ENCODE measurements at places on chromosomes 12 and 14.

DNA sequence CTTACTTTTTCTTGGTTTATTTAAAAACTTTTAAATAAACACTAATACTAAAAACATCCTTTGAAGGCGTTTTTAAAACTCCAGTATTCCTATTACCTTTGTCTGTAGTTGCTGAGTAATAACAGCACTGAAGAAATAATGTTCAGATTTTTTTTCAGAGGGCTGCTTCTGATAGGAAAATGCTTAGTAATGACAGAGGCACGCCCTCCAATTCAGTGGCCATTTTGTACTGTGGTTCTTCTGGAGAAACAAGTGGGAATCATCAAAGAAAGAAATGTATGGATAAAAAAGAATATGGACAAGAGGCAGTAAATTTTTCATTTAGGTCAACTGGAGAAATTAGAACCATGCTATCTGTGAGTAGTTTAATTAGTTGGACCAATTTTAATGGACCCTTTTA, 13.6 kb downstream of the VEZT start:
- H3K4me3 ChIP-seq: no peak overlapping the region
- H3K4me1 ChIP-seq: no peaks in the 10 kb centered on the region
- H3K36me3 ChIP-seq: peaks cover 4% of the 10 kb centered on the region
- DNase-seq: no peak

- H3K4me3 ChIP-seq: no peak overlapping the region
- H3K27me3 ChIP-seq: peaks cover 1% of the 10 kb centered on the region
- no peak for DNase-seq
- H3K4me1 ChIP-seq: no peaks in the 10 kb centered on the region
- H3K36me3 ChIP-seq: no peaks in the 10 kb centered on the region
Measured at GRCh38 chr12:89856431-89856830, 147.8 kb upstream of the ATP2B1 start.

DNA sequence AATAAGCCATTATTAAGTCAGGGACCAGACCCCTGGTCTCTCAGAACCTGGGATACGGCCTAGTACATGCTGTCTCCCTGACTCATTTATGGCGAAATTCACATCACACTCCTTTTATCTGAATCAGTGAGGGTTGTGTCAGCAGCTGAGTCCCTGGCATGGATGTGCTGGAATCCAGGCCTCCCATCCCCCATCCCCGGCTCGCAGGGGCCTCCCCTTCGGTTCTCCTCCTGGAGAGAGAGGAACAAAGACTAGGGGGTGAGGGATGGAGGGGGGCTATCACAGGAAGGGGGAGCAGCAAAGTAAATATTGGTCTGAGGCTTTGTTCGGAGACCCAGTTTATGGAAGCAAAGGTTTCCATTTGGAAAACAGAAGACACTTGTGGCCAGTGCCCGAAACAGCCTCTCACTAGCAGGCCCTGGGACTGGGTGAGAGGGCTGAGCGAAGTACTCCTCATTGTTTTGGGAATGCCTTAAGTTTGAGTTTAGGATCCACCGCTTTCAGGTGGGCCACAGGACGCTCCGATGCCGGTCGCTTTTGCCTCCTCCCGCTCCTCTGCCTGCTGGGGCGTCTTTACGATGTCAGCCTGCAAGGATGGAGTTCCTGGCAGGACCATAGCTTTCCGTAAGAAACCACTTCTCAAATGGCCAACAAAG, 145.0 kb downstream of the PRKCH start:
- peak; percentile 46 for DNase-seq
- H3K36me3 ChIP-seq: no peaks in the 10 kb centered on the region
- H3K27me3 ChIP-seq: no peaks in the 10 kb centered on the region
- peak overlapping the region; percentile 37 for H3K4me3 ChIP-seq
- peaks cover 4% of the 10 kb centered on the region for H3K4me1 ChIP-seq
- H3K27ac ChIP-seq: peak overlapping the region; percentile 80

GRCh38 chr14:21308132-21308478, 28.2 kb downstream of the RPGRIP1 start:
- H3K36me3 ChIP-seq: no peaks in the 10 kb centered on the region
- peak overlapping the region; percentile 94 for H3K27ac ChIP-seq
- no peak for DNase-seq
- 0 out of 2 replicates have a peak, but pooled peaks cover 2% of the 10 kb centered on the region for H3K4me1 ChIP-seq
- H3K27me3 ChIP-seq: no peaks in the 10 kb centered on the region
